ENCODE measurements at places on chromosomes 12 and 14. TPM values are rescaled to one million over a fixed set of nuclear protein-coding genes. Genes with fewer than 3 reads are reported as not detected.

- H3K4me1 ChIP-seq = no peaks in the 10 kb centered on the region
- no peak overlapping the region for H3K4me3 ChIP-seq
- no peaks in the 10 kb centered on the region for H3K27me3 ChIP-seq
- no peak for DNase-seq
Observed at GRCh38 chr14:80784820-80785219, 156.7 kb downstream of the CEP128 start.

GRCh38 chr12:13022851-13023271, 21.3 kb upstream of the FAM234B start:
- H3K36me3 ChIP-seq = no peaks in the 10 kb centered on the region
- no peak overlapping the region for H3K4me3 ChIP-seq
- no peaks in the 10 kb centered on the region for H3K4me1 ChIP-seq

GRCh38 chr12:43118881-43119280, 433.1 kb downstream of the ADAMTS20 start:
- no peaks in the 10 kb centered on the region for H3K4me1 ChIP-seq

DNA sequence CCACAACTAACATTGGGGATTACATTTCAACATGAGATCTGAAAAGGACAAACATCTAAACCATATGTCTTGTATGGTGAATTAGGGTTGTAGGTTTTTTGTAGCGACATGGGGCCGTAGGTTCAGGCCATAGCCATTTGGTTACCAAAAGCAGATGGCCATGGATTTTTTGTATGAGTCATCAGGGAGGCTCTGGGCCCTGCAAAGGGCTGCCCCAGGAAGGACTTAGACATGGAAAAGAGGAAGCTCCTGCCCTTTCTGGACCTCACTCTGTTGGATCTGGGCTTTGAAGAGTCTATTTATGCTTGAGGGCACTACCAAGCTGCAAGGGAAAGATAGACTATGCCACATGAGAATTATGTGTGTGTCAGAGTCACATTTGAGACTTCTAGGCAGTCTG, 89.3 kb upstream of the DHRS4 start:
- H3K27me3 ChIP-seq = no peaks in the 10 kb centered on the region
- H3K36me3 ChIP-seq = no peaks in the 10 kb centered on the region
- H3K4me3 ChIP-seq = no peak overlapping the region
- H3K4me1 ChIP-seq = no peaks in the 10 kb centered on the region

- no peak overlapping the region for H3K4me3 ChIP-seq
- H3K4me1 ChIP-seq = no peaks in the 10 kb centered on the region
- peak; percentile 71 for DNase-seq
- H3K27ac ChIP-seq = no peak overlapping the region
- no peaks in the 10 kb centered on the region for H3K27me3 ChIP-seq
Observed at GRCh38 chr12:23055004-23055403, 430.0 kb downstream of the ETNK1 start.

GRCh38 chr14:28652782-28653181, 113.8 kb upstream of the FOXG1 start:
- DNase-seq = no peak
- no peaks in the 10 kb centered on the region for H3K27me3 ChIP-seq
- H3K4me1 ChIP-seq = no peaks in the 10 kb centered on the region

DNA sequence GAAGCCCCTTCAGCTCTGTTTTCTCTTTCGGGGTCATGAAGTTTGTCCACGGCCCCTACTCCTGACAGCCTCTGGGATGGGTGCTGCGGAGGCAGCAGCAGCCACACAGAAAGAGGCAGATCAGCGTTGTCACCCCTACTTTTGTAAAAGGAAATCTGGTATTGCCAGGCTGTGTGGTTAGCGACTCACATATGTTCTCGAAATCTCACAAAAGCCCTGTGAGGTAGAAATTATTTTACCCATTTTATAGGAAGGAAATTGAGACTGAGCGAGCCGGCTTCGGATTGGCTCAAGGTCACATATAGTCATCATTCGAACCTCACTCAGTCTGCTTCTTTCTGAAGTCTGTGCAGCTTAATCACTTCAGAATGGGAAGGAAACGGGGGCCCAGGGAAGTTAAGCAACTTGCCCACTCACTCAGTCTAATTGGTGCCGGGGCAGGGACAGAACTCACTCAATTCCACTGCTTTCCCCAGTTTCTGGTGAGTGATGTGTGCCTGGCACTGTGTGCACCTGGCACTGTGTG, 1.1 kb upstream of the CKAP4 start:
- H3K27me3 ChIP-seq = no peaks in the 10 kb centered on the region
- no peak for DNase-seq
- H3K36me3 ChIP-seq = no peaks in the 10 kb centered on the region

DNA sequence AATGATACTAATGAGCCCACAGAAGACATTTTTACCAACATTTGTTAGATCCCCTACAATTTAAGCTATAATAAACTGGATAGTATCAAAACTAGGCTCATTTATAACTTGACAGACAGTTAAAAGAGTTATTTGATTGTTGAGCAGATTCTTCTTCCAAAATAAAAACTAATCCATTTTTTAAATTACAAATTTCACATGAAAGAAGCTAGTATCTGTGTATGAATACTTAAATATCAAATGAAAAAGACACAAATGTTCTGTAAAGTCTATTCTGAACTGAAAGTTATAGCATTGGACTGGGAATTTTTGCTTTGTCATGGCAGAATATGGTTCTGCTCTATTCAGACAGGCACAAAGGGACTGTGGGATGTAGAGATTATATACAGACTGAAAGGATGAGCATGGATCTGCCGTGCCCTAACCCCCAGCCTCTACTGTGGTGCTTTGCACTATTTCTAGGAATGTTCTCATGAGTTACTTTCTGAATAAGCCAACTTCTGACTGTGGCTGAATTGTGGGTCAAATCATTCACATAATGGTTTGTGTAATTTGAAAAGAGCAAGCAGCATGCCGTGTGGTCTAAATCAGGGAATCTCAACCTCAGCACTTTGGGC, 352.7 kb downstream of the KCNH5 start:
- H3K4me1 ChIP-seq = peaks cover 4% of the 10 kb centered on the region
- no peak for DNase-seq
- no peak overlapping the region for H3K4me3 ChIP-seq

DNA sequence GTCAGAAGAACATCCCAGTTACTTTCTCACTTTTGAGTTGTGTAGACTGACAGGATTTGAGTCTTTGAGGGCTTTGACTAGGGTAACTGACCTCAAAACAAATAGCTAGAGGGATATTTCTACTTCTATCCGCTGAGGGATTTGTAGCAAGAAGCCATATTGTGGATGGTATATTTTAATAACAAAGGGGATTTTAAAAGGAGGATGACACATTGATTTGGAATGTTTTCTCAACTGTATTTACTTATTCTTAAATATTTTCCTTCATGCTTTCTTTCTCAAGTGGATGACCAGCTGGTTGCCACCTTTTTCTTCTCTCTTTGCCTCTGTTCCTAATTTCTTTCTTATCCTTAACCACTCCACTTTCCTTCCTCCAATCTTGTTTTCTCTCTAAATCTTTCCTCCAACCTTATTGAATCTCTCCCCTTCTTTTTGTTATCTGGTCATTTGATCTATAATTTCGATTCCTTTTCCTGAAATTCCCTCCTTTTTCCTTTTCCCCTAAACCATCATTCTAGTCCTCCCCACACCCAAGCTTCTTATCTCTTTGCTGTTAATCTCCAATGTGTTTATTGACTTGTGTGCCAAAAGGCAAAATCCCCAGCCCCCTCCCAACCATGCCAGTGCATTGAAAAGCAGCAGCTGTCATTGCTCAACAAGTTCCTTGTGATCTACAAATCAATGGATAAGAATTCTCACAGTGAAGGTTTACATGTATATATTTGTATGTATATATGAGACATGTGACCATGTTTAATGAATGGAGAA, 411.6 kb downstream of the RAD51B start:
- no peaks in the 10 kb centered on the region for H3K36me3 ChIP-seq
- H3K4me1 ChIP-seq = peaks cover 11% of the 10 kb centered on the region
- no peak for DNase-seq

Gene COCH
- total RNA-seq = 30.0 TPM

Gene CRIP2
- total RNA-seq = 4.0 TPM

Gene NKX2-1
- not detected for total RNA-seq

Gene SAMD15
- total RNA-seq = 0.99 TPM

Gene ANKRD33
- total RNA-seq = 0.19 TPM

Gene MYF6
- total RNA-seq = not detected

Gene KRT80
- not detected for total RNA-seq

Gene CBLN3
- 0.54 TPM for total RNA-seq

Data from H1 (cell line).